ENCODE measurements at places on chromosomes 3 and 15. TPM values are rescaled to one million over a fixed set of nuclear protein-coding genes. Genes with fewer than 3 reads are reported as not detected.

- no peak for DNase-seq
Measured at GRCh38 chr15:26443321-26443720, 329.5 kb downstream of the GABRB3 start.

DNA sequence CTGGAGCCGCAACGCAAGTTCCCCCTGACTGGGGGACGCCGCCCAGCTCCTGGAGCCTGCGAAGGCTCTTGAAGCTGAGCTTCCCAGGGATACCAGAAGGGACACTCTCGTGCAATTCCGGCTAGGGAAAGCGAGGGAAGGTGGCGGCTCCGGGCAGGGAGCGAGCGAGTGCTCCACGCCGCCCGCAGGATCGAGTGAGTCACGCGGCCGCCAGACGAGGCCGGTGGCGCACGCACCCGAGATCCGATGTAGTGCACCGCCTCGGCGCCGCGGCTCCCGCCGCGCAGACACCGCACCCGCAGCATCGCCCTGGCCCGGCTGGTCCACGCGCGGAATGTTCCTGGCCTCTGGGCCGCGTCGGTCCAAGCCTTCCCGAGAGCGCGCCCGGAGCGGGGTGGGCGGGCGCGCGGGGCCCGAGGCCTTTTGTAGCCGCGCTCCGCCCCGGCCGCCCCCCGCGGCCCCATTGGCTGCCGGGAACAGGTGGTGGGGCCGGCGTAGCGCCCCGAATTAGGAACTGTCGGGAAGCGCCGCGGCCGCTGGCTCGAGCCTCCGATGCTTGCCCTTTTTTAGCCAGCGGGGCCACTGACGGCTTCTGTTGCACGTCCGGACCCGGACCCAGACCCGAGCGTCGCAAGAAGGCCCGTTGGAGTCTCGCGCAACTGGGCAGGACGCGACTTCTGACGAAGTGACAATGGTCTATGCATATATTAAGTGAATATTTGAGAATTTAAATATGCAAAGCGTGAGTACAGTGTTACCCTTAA lies at the start of gene GATM:
GATM (minus strand) TSS at position 396 of the 764 bp plus-strand sequence; CDS start at position 305, 91 bp downstream.
- peak; percentile 86 for DNase-seq

The DYNLT2B gene
- total RNA-seq: 30.2 TPM

- DNase-seq: no peak
Measured at GRCh38 chr3:55468251-55468650, 18.9 kb downstream of the WNT5A start.

DNA sequence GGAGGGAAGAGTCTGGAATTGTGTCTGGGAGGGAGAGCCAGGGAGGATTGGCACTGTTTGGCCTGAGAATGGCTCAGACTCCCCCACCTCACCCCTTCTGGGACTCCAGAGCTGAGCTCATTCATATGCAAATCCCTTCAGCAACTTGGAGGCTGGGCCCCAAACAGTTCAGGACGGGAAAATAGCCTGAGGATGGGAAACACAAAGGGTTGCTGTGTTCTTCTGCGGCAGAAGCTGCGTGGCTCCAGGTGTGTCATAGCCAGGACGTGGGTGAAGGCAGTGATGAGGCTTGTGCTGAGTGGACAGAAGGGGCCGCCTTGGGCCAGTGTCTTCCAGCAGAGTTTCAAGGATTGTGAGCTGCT lies 16.6 kb downstream of the MASP1 start:
- DNase-seq: no peak

DNA sequence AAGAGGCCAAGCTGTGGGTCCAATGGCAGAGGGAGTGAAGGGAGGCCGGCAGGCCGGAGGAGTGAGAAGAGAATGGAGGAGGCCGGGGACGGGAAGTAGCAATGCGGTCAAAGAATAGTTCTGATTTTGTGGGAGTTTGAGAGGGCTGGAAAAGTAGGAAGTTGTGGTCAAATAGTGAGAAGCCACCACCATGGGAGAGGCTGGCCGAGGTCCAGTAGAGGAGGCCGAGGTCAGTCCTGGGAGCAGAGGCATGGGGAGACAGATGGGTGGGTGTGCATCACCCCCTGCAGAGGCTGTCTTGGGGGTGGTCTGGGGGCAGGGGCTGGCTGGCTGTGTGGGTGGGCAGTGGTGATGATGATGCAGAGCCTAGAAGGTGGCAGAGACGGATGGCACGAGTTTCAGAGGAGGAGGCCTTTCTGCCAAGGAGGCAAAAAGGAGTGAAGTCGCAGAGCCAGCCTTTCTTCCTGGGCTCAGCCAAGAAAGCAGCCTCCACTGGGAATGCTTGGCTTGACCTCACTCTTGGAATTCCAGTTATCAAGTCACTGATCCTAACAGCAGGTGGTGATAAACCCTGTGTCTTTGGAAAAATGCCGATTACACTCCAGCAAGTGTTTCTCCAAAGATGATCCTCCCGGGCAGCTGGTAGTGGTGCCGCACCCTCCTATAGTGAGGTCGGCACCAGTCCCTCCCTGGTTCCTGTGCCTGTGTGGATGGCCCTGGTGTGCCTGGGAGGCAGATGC lies 57.3 kb downstream of the ARNT2 start:
- DNase-seq: no peak

The RTP3 gene
- not detected for total RNA-seq

- DNase-seq: no peak
Measured at GRCh38 chr3:119967353-119968006, 126.8 kb downstream of the GSK3B start.

The LRRC34 gene
- total RNA-seq: 4.3 TPM

DNA sequence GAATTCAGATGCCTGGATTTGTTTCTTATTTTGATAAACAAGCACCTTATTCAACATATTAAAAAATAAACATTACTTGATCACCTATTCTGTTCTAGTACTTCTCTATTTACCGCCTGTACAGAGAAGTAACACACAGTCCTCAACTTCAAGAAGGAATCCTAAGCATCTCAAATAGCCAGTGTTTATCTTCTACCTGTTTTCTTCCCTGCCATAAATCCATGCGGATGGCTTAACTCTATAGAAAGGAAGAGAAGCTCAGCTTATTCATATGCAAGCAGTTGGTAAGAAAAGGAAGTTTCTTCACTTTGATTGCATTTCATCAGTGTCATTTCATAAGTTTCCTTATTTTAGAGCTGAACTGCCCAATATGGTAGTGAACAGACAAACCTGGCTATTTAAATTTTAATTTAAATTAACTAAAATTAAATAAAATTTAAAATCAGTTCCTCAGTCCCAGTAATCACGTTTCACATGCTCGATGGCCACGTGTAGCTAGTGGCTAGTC lies 210.0 kb upstream of the PEX5L start:
- no peak for DNase-seq

The CATSPER2 gene
- 10.2 TPM for total RNA-seq

- DNase-seq: no peak
Measured at GRCh38 chr15:57079931-57080620, 161.6 kb downstream of the TCF12 start.

DNA sequence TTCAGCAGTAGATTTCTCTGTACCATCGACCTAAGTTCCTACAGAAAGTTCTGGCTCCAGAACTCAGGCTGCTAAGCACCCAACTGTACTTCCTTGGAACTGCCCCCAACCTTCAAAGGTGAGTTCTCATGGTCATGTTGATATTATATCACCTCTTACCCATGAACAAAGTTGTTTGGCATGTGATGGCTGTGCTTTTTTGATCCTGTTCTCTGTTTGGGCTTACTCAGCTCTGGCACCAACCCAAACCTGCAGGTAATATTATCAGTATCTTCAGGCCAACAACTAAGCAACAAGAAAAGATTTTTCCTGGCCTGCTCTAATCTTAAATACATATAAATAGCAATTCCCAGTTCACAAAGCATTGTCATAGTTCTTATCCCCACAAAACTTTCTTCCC lies 318.7 kb upstream of the LMCD1 start:
- DNase-seq: no peak

The PLS1 gene
- 0.61 TPM for total RNA-seq

The ADAMTSL3 gene
- total RNA-seq: 7.6 TPM

DNA sequence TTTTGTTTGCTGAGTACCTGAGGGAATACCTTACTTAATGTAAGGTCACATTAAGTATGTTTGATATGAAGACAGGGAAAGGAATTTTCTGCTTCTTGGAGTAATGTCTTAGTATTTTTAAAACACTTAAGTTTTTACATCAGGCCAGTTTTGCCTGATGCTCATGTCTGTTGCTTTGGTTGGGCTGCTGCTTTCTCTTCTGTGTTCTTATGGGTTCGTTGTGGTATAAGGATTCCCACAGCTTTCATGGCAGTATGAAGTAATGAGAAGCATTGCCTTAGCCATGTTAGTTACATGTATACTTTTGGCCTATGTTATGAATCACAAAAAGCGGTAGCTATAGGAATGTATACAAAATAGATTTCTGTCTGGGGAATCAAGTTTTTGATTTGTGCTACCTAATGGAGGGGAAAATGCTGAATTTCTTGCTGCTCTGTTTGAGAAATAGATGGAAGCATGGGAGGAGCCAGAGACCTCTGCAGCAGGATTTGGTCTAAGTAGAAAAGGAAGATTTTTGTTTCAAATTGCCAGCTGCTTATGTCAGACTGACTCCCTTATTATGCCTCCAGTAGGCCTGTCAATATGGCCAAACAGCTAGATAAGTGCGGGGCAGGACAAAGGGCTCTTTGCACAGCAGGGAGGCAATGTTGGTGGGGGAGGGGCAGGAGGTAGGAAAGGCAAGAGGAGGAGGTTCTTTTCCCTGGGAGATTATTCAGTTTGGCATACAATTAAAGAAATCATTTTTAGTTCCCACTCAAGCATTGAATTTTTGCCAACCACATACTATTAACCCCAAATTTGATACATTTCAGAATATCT lies 5.2 kb downstream of the SETD5 start:
- DNase-seq: no peak

- no peak for DNase-seq
Measured at GRCh38 chr3:29515451-29515850, 234.6 kb downstream of the RBMS3 start.

The FBXW12 gene
- total RNA-seq: 0.22 TPM

DNA sequence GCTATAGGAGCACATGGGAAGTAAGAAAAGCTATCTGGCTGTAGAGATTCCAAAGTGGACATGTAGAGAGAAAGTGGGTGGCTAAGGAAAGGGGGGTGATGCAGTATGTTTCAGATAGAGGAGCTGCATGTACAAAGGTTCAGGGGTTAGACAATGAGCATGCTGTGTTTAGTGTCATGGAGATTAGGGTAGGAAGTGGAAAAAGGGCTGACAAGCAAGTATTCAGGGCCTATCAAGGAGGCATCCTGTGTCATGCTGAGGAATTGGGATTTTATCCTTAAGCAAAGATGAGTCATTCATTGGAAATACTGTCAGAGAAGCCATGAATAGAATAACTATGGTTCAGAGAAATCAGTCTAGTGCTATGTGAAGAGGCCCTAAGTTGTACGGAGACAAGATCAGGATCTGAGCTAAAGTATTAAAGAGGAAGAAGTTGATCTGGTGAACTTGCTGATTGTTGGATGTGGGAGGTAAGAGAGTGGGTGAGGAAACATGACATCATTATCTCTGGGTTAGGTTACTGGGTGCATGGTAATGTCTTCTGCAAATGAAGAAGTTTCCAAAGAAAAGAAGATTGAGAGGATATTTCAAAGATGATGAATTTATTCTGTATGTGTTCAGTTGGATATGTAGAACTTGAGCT lies 176.7 kb upstream of the GOLIM4 start:
- no peak for DNase-seq

DNA sequence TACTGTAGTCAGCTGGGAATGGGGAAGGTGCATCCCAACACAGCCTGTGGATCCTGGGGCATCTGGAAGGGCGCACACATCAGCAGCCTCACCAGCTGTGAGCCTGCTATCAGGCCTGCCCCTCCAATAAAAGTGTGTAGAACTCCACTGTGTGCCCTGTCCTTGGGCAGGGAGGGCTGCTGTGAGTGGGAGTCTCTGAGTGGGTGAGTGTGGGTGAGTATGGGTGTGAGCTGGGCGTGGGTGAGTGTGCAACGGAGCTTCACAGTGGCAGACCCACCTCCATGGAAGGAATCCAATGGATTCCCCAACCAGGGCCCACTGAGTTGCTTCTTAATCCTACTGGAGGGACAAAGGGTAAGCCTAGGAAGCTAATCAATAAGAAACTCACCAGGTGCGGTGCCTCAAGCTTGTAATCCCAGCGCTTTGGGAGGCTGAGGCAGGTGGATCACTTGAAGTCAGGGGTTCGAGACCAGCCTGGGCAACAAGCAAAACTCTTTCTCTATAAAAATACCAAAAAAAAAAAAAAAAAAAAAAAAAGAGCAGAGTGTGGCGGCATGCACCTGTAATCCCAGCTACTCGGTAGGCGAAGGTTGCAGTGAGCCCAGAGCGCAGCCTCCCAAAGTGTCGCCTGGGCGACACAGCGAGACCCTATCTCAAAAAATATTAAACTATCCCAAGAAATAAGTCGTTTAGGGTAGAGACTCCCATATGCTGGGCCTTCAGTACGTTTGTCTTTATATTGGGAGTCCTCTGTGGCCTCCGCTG lies 555 bp upstream of the RCCD1 start:
- DNase-seq: peak; percentile 25

The SYNPR gene
- total RNA-seq: not detected

- DNase-seq: no peak
Measured at GRCh38 chr15:73317651-73318462, 50.9 kb downstream of the HCN4 start.

- DNase-seq: no peak
Measured at GRCh38 chr3:117193390-117193789, 483.8 kb downstream of the TUSC7 start.

The TRIM42 gene
- total RNA-seq: not detected

DNA sequence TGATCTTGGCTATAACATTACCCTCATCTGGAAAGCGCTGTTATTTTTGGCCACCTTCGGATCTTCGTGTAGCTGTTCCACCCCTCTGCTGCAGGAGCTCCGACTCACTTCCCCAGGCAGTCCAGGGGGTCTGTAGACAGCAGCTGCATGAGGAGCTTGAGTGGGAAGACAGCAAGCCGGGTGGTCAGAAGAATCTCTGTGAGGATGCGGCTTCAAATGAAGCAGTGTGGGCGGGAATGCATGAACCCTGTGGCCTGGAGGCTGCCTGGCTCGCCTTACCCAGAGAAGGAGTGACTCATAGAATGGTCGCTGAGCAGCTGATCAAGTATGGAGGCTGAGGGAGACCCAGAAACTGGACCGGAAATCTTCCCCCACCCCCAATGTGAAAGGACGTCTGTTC lies 45.2 kb upstream of the NR2F2 start:
- DNase-seq: peak; percentile 35

- DNase-seq: no peak
Measured at GRCh38 chr3:170346481-170347392, 10.8 kb upstream of the SKIL start.

GRCh38 chr15:57328479-57328878 lies 47.8 kb upstream of the CGNL1 start:
- no peak for DNase-seq

The EFCAB12 gene
- total RNA-seq: 8.4 TPM

The SCAANT1 gene
- not detected for total RNA-seq

DNA sequence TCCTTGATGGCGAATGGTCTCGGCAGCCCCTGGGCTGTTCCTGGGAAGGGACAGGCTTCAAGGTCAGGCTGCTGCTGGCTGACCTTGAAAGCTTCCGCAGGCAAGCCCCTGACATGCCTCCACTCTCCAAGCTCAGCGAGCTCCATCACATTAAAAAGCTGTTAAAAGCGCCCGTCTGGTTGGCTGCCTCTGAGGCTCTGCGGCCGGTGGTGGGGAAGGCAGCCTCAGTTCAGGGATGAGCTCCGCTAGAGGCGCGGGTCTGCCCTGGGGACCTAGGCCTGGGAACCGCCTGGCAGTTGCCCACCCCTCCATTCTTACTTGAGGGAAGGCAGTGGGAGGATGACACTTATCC lies 103.8 kb downstream of the LINGO1 start:
- peak; percentile 72 for DNase-seq

The PROK2 gene
- 0.25 TPM for total RNA-seq

- DNase-seq: no peak
Measured at GRCh38 chr3:46284981-46285683, 42.9 kb downstream of the CCR3 start.
